ENCODE measurements at places on chromosomes 3 and 15.

- no peak for DNase-seq
These were observed 155.2 kb downstream of the UACA start for GRCh38 chr15:70608144-70608543.

- DNase-seq: no peak
These were observed 8.8 kb upstream of the LACTB start for GRCh38 chr15:63112871-63113270.

DNA sequence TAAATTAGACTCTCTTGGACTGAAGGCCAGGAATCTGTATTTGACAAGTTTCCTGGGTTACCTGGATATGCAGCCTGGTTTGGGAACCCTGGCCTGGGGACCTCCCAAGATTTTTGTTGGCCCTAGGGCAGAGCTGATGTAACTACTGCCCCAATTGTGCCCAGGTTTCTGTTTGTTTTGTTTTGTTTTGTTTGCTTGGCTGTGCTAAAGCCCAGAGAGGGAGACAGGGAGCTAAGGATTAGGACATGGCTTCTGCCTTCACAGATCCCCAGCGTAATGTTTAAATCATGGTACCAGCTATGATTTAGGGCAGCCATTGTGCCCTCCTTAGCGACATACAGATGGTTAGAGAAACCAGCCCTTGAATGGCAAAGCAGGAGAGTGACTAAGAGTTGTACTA, 47.6 kb downstream of the ABHD5 start:
- DNase-seq: no peak

GRCh38 chr15:90711842-90712241, 5.3 kb upstream of the BLM start:
- no peak for DNase-seq

GRCh38 chr3:49358884-49359225, 702 bp upstream of the GPX1 start:
- DNase-seq: no peak
